ENCODE measurements at places on chromosomes 11 and 22.
A peak's percentile ranks its signal among the peaks of the same experiment; 100 is the strongest.

GRCh38 chr11:26276798-26277424, 55.0 kb upstream of the ANO3 start:
- DNase-seq, result peak; percentile 46

- peak; percentile 99 for DNase-seq
Observed at GRCh38 chr11:74170694-74171629, at the start of the genes C2CD3 and PPME1. Gene C2CD3 (minus strand): TSS chr11:74171002. CDS start chr11:74170792, 210 bp downstream. Gene PPME1 (plus strand): TSS chr11:74171289. CDS start chr11:74171422, 133 bp downstream.

- DNase-seq, result no peak
Observed at GRCh38 chr11:33617672-33618350, 82.8 kb downstream of the C11orf91 start.

GRCh38 chr11:95418916-95419315, 187.9 kb upstream of the SESN3 start:
- DNase-seq, result no peak

- DNase-seq, result no peak
Observed at GRCh38 chr22:26401726-26402125, 27.3 kb upstream of the ASPHD2 start.

GRCh38 chr11:66936311-66936711, 21.9 kb downstream of the PC start:
- DNase-seq, result no peak

GRCh38 chr22:50114221-50115021, 24.6 kb downstream of the MOV10L1 start:
- DNase-seq, result peak; percentile 60

DNA sequence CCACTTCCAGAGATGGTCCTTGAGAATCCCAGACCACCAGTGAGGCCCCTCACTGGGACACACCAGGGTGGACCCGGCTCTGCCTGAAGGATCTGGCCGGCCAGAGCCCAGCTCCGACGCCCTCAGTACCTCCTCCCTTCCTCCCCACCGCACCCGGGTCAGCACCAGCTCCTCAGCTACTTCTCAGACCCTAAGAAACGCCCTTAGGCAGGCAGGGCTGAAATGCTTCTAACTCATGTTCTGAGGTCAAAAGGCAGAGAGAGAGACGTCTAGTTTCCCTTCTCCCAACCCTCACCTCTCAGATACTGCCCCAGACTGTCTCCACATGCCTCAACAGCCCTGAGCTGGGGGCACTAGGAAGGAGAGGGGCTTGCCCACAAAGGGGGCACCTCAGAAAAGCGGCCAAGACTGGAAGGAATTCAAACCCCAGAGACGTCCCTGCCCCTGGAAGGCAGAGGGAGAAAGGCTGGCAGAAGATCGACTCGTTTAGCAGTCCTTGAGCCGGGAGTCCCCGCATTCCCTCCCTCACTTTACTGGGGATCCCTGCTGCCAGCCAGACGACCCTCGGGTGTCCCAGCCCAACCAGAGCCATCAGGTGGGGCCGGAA, 539 bp downstream of the USH1C start:
- no peak for DNase-seq

All from HFF-Myc (cell line).